ENCODE measurements at places on chromosomes 3 and 15.
A peak's percentile ranks its signal among the peaks of the same experiment; 100 is the strongest.

GRCh38 chr15:71142780-71143179 lies 27.5 kb downstream of the THSD4 start:
- no peak for DNase-seq
- no peaks in the 10 kb centered on the region for H3K27me3 ChIP-seq
- no peaks in the 10 kb centered on the region for H3K36me3 ChIP-seq
- no peaks in the 10 kb centered on the region for H3K4me1 ChIP-seq
- H3K4me3 ChIP-seq = no peak overlapping the region
- no peak overlapping the region for H3K27ac ChIP-seq

- no peak for DNase-seq
- H3K4me1 ChIP-seq = no peaks in the 10 kb centered on the region
- H3K27me3 ChIP-seq = no peaks in the 10 kb centered on the region
- H3K4me3 ChIP-seq = no peak overlapping the region
- peaks cover 4% of the 10 kb centered on the region for H3K36me3 ChIP-seq
These were observed 101.3 kb downstream of the SENP2 start for GRCh38 chr3:185687271-185687878.

GRCh38 chr3:51974963-51975851 lies at the start of gene ABHD14A:
Gene ABHD14A, plus strand, starts transcription at chr3:51975064. Its CDS starts 72 bp downstream, at chr3:51975136.
- no peaks in the 10 kb centered on the region for H3K36me3 ChIP-seq
- no peak within 1 kb of the TSS for H3K27ac ChIP-seq
- H3K4me3 ChIP-seq = peak within 1 kb of the TSS; percentile 56
- H3K27me3 ChIP-seq = peaks cover 39% of the 10 kb centered on the region
- peaks cover 23% of the 10 kb centered on the region for H3K4me1 ChIP-seq

DNA sequence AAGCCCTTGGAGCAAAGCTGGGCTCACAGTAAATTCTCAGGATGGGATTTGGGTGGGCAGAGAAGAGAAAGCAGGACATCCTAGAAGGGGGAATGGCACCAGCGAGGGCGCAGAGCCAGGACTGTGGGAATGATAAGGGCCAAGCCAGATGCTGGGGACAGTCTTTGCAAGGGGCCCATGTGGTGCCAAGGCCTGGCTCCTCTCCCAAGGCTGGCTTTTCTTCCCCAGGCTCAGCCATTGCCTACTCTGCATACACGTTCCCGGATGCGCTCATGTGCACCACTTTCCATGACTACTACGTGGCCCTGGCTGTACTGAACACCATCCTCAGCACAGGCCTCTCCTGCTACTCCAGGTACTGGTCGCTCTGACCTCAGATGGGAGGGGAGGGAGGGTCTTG lies 24.7 kb upstream of the KIF23 start:
- peaks cover 8% of the 10 kb centered on the region for H3K4me1 ChIP-seq
- no peak overlapping the region for H3K27ac ChIP-seq
- no peak overlapping the region for H3K4me3 ChIP-seq
- H3K36me3 ChIP-seq = no peaks in the 10 kb centered on the region

GRCh38 chr3:58214484-58215316 lies 3.9 kb upstream of the DNASE1L3 start:
- no peak overlapping the region for H3K4me3 ChIP-seq
- H3K27me3 ChIP-seq = peaks cover 3% of the 10 kb centered on the region
- H3K4me1 ChIP-seq = peaks cover 3% of the 10 kb centered on the region
- no peaks in the 10 kb centered on the region for H3K36me3 ChIP-seq
- H3K27ac ChIP-seq = no peak overlapping the region
- DNase-seq = no peak

DNA sequence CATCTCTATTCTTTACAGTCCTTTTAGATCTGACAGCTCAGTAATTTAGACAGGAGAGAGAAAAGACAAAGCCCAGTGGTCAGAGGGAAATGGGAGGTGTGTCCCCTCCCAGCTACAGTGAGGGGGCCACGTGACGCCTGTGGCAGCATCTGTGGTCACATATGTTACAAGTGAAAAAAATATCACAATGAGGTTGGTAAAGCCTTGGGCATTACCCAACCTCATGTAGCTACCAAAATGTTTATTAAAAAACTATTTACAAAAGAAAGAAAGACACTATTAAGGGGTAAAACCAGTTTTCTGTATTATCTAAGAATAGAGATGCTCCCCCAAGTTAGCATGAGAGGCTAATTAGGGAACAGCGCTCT lies 42.9 kb upstream of the PLCL2 start:
- no peak for DNase-seq
- H3K27me3 ChIP-seq = no peaks in the 10 kb centered on the region
- no peaks in the 10 kb centered on the region for H3K36me3 ChIP-seq

DNA sequence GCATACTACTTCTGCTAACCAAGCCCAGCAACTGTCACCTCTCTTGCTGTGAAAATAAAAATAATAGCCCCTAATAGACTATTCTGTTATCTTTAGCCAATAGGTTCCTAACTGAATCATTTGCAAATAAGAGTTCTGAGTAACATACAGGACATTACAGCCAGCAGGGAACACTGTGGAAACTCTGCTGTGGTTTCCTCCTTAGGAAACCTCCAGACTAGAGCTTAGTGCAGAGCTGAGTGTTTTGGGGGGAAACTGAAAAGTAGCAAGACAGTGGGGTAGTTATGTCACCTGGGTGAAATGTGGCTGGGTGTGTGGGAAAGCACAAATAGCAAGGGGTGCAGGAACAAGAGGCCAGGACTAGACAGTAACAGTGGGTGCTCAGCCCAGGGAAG lies 32.4 kb downstream of the DZIP1L start:
- no peak for DNase-seq
- H3K4me1 ChIP-seq = no peaks in the 10 kb centered on the region
- H3K27ac ChIP-seq = no peak overlapping the region
- no peak overlapping the region for H3K4me3 ChIP-seq
- no peaks in the 10 kb centered on the region for H3K36me3 ChIP-seq
- H3K27me3 ChIP-seq = no peaks in the 10 kb centered on the region

DNA sequence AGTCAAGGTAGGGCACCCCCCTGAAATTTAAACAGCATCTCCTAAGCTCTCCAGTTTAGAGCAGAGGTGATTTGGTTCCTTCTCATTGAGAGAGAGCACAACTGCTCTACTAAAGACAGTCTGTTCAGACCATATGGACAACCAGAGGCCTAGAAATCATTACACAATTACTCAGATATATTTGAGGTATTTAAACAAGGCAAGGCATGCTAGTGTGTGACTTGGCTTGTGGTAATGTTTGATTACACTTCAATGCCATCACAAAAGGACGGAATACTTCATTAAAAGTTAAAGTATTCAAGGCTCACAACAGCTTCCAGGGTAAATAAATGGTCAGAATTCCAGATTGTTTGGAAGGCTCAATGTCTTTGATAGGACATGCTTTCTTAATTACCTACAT lies 110.2 kb downstream of the LRTM1 start:
- no peak overlapping the region for H3K4me3 ChIP-seq
- H3K27me3 ChIP-seq = no peaks in the 10 kb centered on the region
- H3K27ac ChIP-seq = no peak overlapping the region
- DNase-seq = no peak
- H3K4me1 ChIP-seq = peaks cover 25% of the 10 kb centered on the region

- H3K36me3 ChIP-seq = peaks cover 6% of the 10 kb centered on the region
- peaks cover 8% of the 10 kb centered on the region for H3K4me1 ChIP-seq
- no peaks in the 10 kb centered on the region for H3K27me3 ChIP-seq
- no peak for DNase-seq
- H3K27ac ChIP-seq = no peak overlapping the region
These were observed 47.9 kb downstream of the PIK3CA start for GRCh38 chr3:179196098-179196497.

DNA sequence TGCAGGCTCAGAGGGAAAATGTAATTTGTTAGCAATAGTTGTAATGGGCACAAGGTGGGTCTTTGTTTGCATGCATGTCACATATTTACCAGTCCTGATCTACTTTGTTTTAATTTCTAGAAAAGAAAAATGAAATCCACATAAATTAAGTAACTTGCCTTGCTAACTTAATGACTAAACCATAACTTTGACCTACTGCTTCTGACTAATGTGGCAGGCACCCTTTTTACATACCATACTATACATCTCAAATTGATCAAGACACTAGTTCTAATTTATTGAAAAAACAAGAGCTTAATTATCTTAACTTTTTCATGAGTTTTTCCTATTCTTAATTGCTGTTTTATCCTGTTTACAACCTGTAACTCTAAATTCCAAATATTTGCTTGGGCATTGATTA lies 93.2 kb downstream of the ATP11B start:
- no peak overlapping the region for H3K4me3 ChIP-seq
- peaks cover 4% of the 10 kb centered on the region for H3K36me3 ChIP-seq
- H3K27ac ChIP-seq = no peak overlapping the region

GRCh38 chr3:133860519-133860918 lies 35.2 kb downstream of the RAB6B start:
- no peaks in the 10 kb centered on the region for H3K27me3 ChIP-seq
- no peak overlapping the region for H3K4me3 ChIP-seq
- DNase-seq = no peak

GRCh38 chr15:82709081-82709420 lies 624 bp downstream of the AP3B2 start:
- H3K27me3 ChIP-seq = peaks cover 33% of the 10 kb centered on the region
- peaks cover 6% of the 10 kb centered on the region for H3K4me1 ChIP-seq
- no peaks in the 10 kb centered on the region for H3K36me3 ChIP-seq
- H3K4me3 ChIP-seq = peak overlapping the region; percentile 98
- no peak overlapping the region for H3K27ac ChIP-seq

GRCh38 chr15:64949383-64950186 lies 37.9 kb downstream of the ANKDD1A start:
- H3K4me3 ChIP-seq = no peak overlapping the region
- no peaks in the 10 kb centered on the region for H3K27me3 ChIP-seq
- no peaks in the 10 kb centered on the region for H3K4me1 ChIP-seq
- no peaks in the 10 kb centered on the region for H3K36me3 ChIP-seq
- DNase-seq = no peak

GRCh38 chr3:11126653-11127052 lies 27.6 kb upstream of the HRH1 start:
- no peaks in the 10 kb centered on the region for H3K27me3 ChIP-seq
- H3K4me3 ChIP-seq = no peak overlapping the region
- H3K4me1 ChIP-seq = no peaks in the 10 kb centered on the region
- H3K27ac ChIP-seq = no peak overlapping the region

- no peaks in the 10 kb centered on the region for H3K27me3 ChIP-seq
- no peak overlapping the region for H3K27ac ChIP-seq
- no peak for DNase-seq
- H3K36me3 ChIP-seq = no peaks in the 10 kb centered on the region
These were observed 47.0 kb downstream of the MYO9A start for GRCh38 chr15:72070817-72071447.

GRCh38 chr15:59413577-59413976 lies 24.4 kb upstream of the FAM81A start:
- no peaks in the 10 kb centered on the region for H3K27me3 ChIP-seq
- H3K27ac ChIP-seq = no peak overlapping the region

DNA sequence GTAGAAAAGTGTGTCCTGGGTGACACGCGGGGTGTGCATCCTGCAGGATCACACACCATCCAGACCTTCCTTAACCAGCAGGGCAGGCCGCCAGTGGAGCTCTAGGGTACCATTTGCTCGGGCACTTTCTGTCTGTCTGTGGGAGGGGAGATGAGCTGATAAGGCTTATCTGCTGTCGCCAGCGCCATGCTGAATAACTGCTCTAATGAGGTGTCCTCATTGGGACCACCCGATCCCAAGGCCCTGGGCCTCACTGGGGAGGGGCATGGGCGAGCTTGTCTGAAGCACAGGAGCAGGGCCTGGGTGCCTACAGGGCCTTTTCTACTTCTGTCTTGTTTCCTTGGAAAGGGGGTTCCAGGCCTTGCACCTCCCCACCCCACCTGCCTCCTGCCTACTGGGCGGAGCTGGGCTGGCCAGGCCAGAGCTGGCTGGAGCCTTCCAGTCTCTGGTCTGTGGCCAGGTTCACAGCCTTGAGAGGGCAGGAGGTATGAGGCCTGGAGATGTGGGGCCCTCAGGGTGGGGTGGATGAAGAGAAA lies 2.5 kb upstream of the GATA2 start:
- peaks cover 100% of the 10 kb centered on the region for H3K27me3 ChIP-seq
- H3K36me3 ChIP-seq = no peaks in the 10 kb centered on the region
- peaks cover 25% of the 10 kb centered on the region for H3K4me1 ChIP-seq

DNA sequence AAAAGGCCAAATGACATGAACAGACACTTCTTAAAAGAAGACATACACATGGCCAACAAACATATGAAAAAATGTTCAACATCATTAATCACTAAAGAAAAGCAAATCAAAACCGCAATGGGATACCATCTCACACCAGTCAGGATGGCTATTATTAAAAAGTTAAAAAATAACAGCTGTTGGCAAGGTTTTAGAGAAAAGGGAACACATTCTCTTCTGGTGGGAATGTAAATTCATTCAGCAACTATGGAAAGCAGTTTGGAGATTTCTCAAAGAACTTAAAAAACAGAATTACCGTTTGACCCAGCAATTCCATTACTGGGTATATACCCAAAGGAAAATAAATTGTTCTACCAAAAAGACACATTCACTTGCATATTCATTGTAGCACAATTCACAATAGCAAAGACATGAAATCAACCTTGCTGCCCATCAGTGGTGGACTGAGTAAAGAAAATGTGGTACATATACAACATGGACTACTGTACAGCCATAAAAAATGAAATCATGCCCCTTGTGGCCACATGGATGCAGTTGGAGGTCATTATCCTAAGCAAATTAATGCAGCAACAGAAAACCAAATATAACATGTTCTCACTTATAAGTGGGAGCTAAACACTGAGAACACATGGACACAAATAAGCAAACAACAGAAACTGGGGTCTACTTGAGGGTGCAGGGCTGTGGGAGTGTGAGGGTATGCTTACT lies 190.7 kb upstream of the MCTP2 start:
- H3K27ac ChIP-seq = no peak overlapping the region
- no peaks in the 10 kb centered on the region for H3K36me3 ChIP-seq
- no peaks in the 10 kb centered on the region for H3K4me1 ChIP-seq
- no peak for DNase-seq
- no peak overlapping the region for H3K4me3 ChIP-seq

DNA sequence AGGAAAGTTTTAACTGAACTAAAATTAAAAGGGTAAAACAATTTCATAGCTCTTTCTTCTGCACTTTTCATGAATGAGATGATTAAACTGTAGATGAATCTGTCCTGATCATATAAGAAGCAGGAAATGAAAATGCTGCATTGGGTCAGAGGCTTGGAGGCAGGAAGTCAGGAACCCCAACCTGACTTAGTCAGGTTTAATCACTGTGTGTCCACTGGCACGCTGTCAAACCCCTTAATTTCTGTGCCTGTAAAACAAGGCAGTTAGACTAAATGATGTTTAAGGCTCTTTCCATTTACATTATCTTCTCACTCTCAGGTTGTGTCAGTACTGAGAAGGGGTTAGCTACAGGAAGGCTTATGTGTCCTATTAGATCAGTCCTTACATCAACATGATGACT lies 193.3 kb upstream of the TTC14 start:
- DNase-seq = no peak
- no peaks in the 10 kb centered on the region for H3K4me1 ChIP-seq
- no peaks in the 10 kb centered on the region for H3K27me3 ChIP-seq
- no peaks in the 10 kb centered on the region for H3K36me3 ChIP-seq

- H3K27me3 ChIP-seq = no peaks in the 10 kb centered on the region
- H3K27ac ChIP-seq = no peak overlapping the region
- H3K36me3 ChIP-seq = no peaks in the 10 kb centered on the region
- no peaks in the 10 kb centered on the region for H3K4me1 ChIP-seq
- DNase-seq = no peak
- no peak overlapping the region for H3K4me3 ChIP-seq
These were observed 231.5 kb downstream of the THRB start for GRCh38 chr3:24263069-24263668.

- H3K4me1 ChIP-seq = peaks cover 6% of the 10 kb centered on the region
- no peaks in the 10 kb centered on the region for H3K36me3 ChIP-seq
- H3K27ac ChIP-seq = no peak overlapping the region
These were observed 234.8 kb upstream of the WNT5A start for GRCh38 chr3:55721716-55722484.

All from neural progenitor cell (in vitro differentiated cells).